ENCODE measurements at places on chromosomes 11 and 22. TPM values are rescaled to one million over a fixed set of nuclear protein-coding genes. Genes with fewer than 3 reads are reported as not detected.

OR8G1 gene
- total RNA-seq = not detected

ANO9 gene
- total RNA-seq = 0.76 TPM

GDPD4 gene
- not detected for total RNA-seq

DGAT2 gene
- total RNA-seq = 0.11 TPM

PRR33 gene
- not detected for total RNA-seq

PLEKHB1 gene
- total RNA-seq = 0.22 TPM

SLC29A2 gene
- total RNA-seq = 0.76 TPM

RAB39A gene
- total RNA-seq = under 0.01 TPM

RNF141 gene
- total RNA-seq = 82.6 TPM

GRIK4 gene
- total RNA-seq = not detected

OR10V1 gene
- not detected for total RNA-seq

HBB gene
- not detected for total RNA-seq

NRIP3 gene
- total RNA-seq = 0.34 TPM

ISX gene
- not detected for total RNA-seq

CDHR5 gene
- total RNA-seq = not detected
